Activated CD4-positive, alpha-beta memory T cell treated with anti-CD3 and anti-CD28 coated beads, Interleukin-2, amount 10 ng/mL, durations not matched to agents 7 days and 5 days (primary cell): ENCODE measurements at places on chromosomes 4 and X. TPM values are rescaled to one million over a fixed set of nuclear protein-coding genes. Genes with fewer than 3 reads are reported as not detected.

GRCh38 chrX:108456971-108457477, 17.4 kb downstream of the COL4A5 start:
- H3K36me3 ChIP-seq = no peaks in the 10 kb centered on the region
- no peaks in the 10 kb centered on the region for H3K27me3 ChIP-seq
- no peak overlapping the region for H3K4me3 ChIP-seq
- no peaks in the 10 kb centered on the region for H3K4me1 ChIP-seq
- H3K27ac ChIP-seq = no peak overlapping the region
- DNase-seq = no peak

DNA sequence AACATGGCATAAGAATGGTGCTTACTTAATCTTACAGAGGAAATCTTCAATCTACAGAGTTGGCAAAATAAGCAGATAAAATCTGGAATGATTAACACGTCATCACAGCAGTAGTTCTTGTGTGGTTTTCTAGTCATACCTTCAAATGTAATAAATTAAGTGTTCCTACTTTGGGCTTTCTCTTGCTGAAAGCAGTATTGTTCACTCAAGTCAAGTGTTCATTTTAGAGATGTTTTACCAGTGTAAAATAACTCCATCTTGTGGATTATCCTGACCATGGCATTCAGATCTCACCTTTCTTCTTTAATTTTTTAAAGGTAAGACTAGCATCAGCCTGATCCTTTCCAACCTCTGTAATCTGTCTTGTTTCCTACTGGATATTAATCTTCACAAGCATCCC, 72.9 kb downstream of the ADAMTS3 start:
- no peak overlapping the region for H3K4me3 ChIP-seq
- H3K36me3 ChIP-seq = no peaks in the 10 kb centered on the region
- H3K27me3 ChIP-seq = no peaks in the 10 kb centered on the region
- no peak for DNase-seq

DNA sequence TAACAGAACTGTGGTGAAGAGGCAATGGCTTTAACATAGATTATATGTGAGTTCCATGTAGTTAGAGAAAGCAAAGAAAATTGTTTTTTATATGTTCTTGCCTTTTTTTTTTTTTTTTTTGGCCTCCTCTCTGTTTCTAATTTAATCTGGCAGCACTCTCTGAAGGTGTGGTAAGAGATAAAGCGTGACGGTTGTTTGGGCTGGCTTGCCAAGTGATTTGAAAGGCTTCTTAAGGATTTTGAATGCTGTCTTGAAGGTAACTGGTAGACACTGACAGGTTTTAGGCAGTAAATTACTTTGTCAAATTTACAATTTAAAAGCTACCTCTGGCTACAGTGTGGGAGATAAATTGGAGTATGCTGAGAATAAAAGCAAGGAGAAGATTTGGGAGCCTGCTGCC, 269.3 kb upstream of the HS3ST1 start:
- H3K4me3 ChIP-seq = no peak overlapping the region
- no peaks in the 10 kb centered on the region for H3K27me3 ChIP-seq
- DNase-seq = no peak
- H3K36me3 ChIP-seq = no peaks in the 10 kb centered on the region
- H3K4me1 ChIP-seq = no peaks in the 10 kb centered on the region

GRCh38 chr4:6873792-6874461, 35.7 kb upstream of the TBC1D14 start:
- peaks cover 4% of the 10 kb centered on the region for H3K4me1 ChIP-seq
- H3K36me3 ChIP-seq = peaks cover 32% of the 10 kb centered on the region
- H3K4me3 ChIP-seq = no peak overlapping the region
- peak; percentile 82 for DNase-seq
- no peak overlapping the region for H3K27ac ChIP-seq

GRCh38 chr4:40186665-40187014, 10.2 kb upstream of the RHOH start:
- H3K27ac ChIP-seq = no peak overlapping the region
- peaks cover 60% of the 10 kb centered on the region for H3K4me1 ChIP-seq
- DNase-seq = no peak
- H3K36me3 ChIP-seq = no peaks in the 10 kb centered on the region
- H3K27me3 ChIP-seq = no peaks in the 10 kb centered on the region

GRCh38 chr4:40395166-40395900, 60.2 kb downstream of the CHRNA9 start:
- H3K36me3 ChIP-seq = no peaks in the 10 kb centered on the region
- no peak overlapping the region for H3K4me3 ChIP-seq

DNA sequence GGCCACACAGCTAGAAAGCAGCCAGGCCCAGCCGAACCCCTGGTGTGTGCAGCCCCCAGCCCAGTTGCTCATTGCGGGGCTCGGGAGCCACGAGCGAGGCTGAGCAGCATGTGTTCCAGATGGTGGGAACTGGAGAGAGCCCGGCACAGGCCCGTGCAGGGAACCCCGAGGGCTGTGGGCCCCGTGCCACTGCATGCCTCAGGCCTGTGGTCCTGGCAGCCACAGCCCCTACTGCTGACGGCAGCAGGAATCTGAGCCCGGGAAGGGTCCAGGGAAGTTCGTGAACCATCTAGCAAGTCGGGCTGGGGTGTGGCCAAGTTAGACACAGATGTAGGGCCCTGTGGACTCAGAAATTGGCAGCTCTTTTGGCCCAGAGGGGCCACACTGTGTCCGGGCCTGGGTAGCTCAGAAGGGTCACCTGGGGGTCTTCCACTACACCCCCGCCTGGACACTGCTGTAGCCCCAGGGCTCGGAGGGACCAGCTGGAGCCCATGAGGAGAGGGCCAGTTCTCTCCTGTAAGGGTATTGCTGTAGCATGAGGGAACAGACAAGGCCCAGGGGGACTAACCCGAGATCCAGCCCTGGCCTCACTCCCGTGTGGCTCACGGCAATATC, 12.1 kb downstream of the HTRA3 start:
- H3K27ac ChIP-seq = no peak overlapping the region
- H3K27me3 ChIP-seq = no peaks in the 10 kb centered on the region
- DNase-seq = no peak
- no peaks in the 10 kb centered on the region for H3K4me1 ChIP-seq

DNA sequence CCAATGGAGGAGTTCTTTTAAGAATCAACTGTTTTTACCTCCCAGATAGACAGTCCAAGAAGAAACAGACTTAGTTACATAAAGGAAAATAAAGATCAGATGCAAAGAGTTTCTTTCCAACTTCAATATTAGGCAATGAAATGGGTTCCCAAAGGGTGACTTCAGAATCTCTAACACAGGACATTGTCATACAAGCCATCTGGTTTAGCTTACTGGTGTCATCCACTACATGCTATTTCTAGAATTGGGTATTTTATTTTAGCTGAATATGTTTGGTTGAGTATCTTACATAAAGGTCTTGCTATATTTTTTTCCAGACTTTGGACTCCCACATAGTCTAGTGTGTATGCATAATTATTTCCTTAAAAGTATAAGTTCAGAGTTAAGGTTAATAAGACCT, 162.1 kb upstream of the SLC7A11 start:
- H3K4me1 ChIP-seq = no peaks in the 10 kb centered on the region
- no peak overlapping the region for H3K27ac ChIP-seq
- DNase-seq = no peak
- no peak overlapping the region for H3K4me3 ChIP-seq

DNA sequence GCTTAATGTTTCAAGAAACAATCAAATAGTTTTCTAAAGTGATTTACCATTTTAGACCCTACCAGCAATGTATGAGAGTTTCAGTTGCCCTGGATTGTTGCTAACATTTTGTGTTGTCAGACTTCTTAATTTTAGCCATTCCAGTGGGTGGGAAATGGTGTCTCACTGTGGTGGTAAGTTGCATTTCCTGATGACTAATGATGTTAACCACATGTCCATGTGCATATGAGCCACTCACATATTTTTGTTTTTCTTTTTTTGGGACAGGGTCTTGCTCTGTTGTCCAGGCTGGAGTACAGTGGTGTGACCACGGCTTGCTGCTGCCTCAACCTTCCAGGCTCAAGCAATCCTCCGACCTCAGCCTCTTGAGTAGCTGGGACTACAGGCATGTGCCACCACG, 48.3 kb downstream of the MED28 start:
- H3K27me3 ChIP-seq = peaks cover 7% of the 10 kb centered on the region
- no peak overlapping the region for H3K4me3 ChIP-seq
- H3K4me1 ChIP-seq = peaks cover 4% of the 10 kb centered on the region
- no peaks in the 10 kb centered on the region for H3K36me3 ChIP-seq
- H3K27ac ChIP-seq = no peak overlapping the region

DNA sequence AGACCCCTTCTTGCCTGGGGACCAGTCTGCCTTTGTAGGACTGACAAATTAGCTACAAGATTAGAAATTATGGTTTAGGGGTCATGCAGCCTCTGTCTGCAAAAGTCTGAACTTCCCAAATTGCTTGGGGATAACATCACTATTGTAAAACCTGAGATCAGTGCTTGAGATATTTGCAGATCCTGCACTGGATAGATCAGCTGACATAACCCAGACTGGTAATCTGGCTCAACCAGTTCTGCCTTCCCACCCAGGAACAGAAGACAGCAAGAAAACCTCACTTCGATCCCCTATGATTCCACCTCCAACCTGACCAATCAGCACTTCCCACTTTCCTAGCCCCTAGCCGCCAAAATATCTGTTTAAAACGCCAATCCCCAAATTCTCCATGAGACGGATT, 202.8 kb upstream of the DIAPH2 start:
- H3K36me3 ChIP-seq = no peaks in the 10 kb centered on the region
- H3K4me3 ChIP-seq = no peak overlapping the region
- no peak overlapping the region for H3K27ac ChIP-seq
- DNase-seq = no peak

DNA sequence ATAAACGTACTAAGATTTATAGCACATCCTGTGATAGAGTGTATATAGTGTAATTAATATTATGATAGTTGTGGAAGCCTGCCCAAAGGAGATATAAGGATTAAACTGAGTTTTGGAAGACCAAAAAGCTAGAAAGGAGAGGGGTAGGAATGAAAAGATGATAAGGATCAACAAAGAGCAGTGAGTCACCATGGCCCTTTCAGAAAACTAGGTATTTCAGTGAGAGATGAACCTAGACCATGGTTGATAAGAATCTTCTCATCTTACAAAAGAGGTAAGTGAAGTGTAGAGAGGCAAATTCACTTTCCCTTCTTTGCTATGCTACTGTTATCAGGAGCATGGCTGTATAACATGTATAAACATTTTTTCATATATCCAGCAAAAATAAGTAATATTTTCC, 133.8 kb upstream of the PLAC1 start:
- DNase-seq = no peak
- peaks cover 52% of the 10 kb centered on the region for H3K36me3 ChIP-seq
- no peak overlapping the region for H3K27ac ChIP-seq

- DNase-seq = no peak
- peak overlapping the region; percentile 73 for H3K27ac ChIP-seq
- H3K36me3 ChIP-seq = peaks cover 20% of the 10 kb centered on the region
- no peaks in the 10 kb centered on the region for H3K27me3 ChIP-seq
- H3K4me1 ChIP-seq = peaks cover 20% of the 10 kb centered on the region
Observed at GRCh38 chrX:102599951-102600579, 750 bp downstream of the ARMCX5 start.

GRCh38 chrX:9352243-9352642, 112.6 kb upstream of the TBL1X start:
- DNase-seq = no peak
- peak overlapping the region; percentile 98 for H3K27ac ChIP-seq
- peaks cover 60% of the 10 kb centered on the region for H3K4me1 ChIP-seq
- H3K27me3 ChIP-seq = no peaks in the 10 kb centered on the region

DNA sequence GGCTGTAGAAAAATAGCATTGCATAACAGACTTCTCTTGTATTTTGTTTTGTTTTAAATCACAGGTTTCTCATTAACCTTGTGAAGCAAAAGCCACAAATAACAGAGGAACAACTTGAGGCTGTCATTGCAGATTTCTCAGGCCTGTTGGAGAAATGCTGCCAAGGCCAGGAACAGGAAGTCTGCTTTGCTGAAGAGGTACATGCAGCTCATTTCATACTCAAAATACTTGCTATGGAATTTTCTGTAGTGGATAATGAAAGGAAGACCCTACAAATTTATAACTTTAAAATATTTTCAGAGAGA, 17.6 kb downstream of the AFP start:
- H3K27ac ChIP-seq = no peak overlapping the region
- no peaks in the 10 kb centered on the region for H3K4me1 ChIP-seq
- no peaks in the 10 kb centered on the region for H3K36me3 ChIP-seq
- DNase-seq = no peak
- no peak overlapping the region for H3K4me3 ChIP-seq
- peaks cover 2% of the 10 kb centered on the region for H3K27me3 ChIP-seq

DNA sequence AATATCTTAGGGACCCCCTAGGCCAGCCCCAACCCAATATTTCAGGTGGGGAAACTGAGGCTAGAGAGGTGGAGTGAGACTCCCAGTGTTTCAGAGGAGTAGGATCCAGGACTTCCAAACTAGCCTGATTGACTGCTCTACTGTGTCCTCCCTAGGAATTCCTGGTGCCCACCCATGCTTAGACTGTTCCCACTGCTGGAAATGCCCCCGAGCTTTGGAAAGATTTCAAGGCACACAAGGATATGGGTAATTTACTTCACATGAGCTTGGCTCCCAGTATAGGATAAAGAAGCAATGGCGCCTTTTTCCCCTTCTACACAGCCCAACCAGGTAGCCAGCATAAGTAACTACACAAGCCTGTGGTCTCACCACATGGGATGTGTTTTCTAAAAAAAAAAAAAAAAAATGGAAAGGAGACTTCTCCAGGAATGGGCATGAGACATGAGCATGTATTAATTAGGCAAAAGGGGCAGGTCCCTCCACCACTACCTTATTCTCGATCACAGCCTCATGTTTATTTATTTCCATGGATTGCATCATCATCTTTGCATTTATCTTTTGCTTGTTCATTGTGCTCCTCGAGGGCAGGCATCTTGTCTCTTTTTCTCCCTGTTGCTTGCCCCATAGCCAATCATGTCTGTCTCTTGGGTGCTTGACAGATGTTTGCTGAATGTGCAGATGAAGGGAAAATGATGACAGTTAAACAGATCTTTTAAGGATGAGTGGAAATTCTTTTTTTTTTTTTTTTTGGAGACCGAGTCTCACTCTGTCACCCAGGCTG, 66.7 kb downstream of the DRD5 start:
- no peaks in the 10 kb centered on the region for H3K4me1 ChIP-seq
- no peak for DNase-seq
- no peak overlapping the region for H3K27ac ChIP-seq
- H3K27me3 ChIP-seq = peaks cover 2% of the 10 kb centered on the region

DCAF4L1 gene
- 0.10 TPM for total RNA-seq

POF1B gene
- total RNA-seq = 0.35 TPM

EFHC2 gene
- 0.63 TPM for total RNA-seq

GRSF1 gene
- 63.5 TPM for total RNA-seq

TMSB15A gene
- total RNA-seq = not detected

CSN3 gene
- not detected for total RNA-seq
